ENCODE measurements at places on chromosomes 2 and 18.
A peak's percentile ranks its signal among the peaks of the same experiment; 100 is the strongest.

GRCh38 chr18:41351430-41351829 lies 603.6 kb upstream of the PIK3C3 start:
- DNase-seq: no peak

DNA sequence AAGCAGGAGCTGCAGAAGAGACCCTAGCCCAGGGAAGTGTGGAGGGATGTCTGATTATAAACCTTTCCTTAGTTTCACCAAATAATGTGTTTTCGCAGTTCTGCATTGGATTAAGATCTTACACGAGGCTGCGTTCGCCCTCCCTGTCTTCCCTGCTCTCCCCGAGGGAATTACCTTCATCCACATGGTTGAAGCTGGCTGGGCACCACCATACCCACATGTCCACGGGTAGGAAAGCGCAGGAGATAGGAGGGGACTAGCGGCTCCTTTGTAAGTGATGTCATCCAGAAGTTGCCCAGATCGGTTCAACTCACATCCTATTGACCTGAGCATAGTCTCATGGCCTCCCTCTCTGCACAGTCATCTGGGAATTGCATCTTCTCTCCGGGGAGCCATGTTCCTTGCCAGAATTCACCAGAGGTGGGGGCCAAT lies 1.1 kb downstream of the TTL start:
- peak; percentile 61 for DNase-seq

DNA sequence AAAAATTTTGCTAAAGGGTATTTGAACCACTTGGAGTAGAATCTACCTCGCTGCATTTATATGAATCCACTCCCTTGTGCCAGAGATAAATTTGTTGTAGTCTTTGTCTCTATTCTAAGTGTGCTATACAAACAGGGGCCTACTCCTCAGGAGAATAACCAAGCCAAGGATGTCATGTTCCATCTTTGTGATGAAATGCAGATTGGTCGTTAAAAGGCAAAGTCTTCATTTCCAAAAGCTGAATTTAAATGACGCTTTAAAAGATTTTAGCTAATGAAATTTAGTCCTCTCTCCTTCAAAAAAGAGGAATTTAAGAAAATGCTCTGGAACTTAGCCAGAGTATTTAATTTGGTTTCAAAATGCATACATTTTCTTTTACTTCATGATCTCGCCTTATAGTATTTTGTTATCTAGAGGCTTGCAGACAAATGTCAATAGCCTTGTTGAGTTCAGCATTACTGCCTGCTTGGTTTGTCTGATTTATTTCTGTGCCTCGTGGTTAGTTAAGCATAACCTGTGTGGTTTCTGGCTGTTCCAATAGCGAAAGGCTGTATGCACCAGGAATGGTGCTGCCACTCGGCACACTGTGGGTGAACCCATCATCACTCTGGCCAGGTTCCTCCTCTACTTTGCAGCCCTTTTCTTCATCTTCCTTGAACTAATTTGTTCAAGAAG lies 417.6 kb downstream of the ZNF521 start:
- DNase-seq: no peak

GRCh38 chr18:9690418-9691188 lies 17.5 kb upstream of the RAB31 start:
- peak; percentile 29 for DNase-seq

Data from NCI-H69 (cell line).